ENCODE measurements at places on chromosomes 2 and 18. TPM values are rescaled to one million over a fixed set of nuclear protein-coding genes. Genes with fewer than 3 reads are reported as not detected.

The WDR43 gene
- 60.6 TPM for total RNA-seq

The TEX44 gene
- total RNA-seq: not detected

The FHOD3 gene
- 0.58 TPM for total RNA-seq

The C18orf63 gene
- not detected for total RNA-seq

The STARD6 gene
- not detected for total RNA-seq

- no peak for DNase-seq
Observed at GRCh38 chr18:48813833-48814489, 136.8 kb downstream of the SMAD7 start.

- DNase-seq: no peak
Observed at GRCh38 chr2:60376252-60376651, 177.2 kb downstream of the BCL11A start.

GRCh38 chr2:23235736-23236135 is 149.2 kb upstream of the KLHL29 start:
- no peak for DNase-seq

- no peak for DNase-seq
Observed at GRCh38 chr2:169118060-169118459, 48.7 kb downstream of the DHRS9 start.

Measured in endothelial cell of umbilical vein (primary cell).